ENCODE measurements at places on chromosomes 4 and X. TPM values are rescaled to one million over a fixed set of nuclear protein-coding genes. Genes with fewer than 3 reads are reported as not detected.

MAGEB2 gene
- total RNA-seq = not detected

PPP1R2C gene
- not detected for total RNA-seq

GPC3 gene
- 45.5 TPM for total RNA-seq

MED12 gene
- 17.5 TPM for total RNA-seq

CITED1 gene
- total RNA-seq = 0.17 TPM

MYOZ2 gene
- total RNA-seq = 0.26 TPM

SUPT20HL1 gene
- total RNA-seq = not detected

ARHGEF38 gene
- total RNA-seq = not detected

PHKA1 gene
- total RNA-seq = 9.1 TPM

ADH1B gene
- 364 TPM for total RNA-seq

HTR2C gene
- total RNA-seq = not detected

FGFR3 gene
- 0.33 TPM for total RNA-seq

HSFX4 gene
- total RNA-seq = not detected
